IMR-90 (cell line): ENCODE measurements at places on chromosomes 2 and 18.
A peak's percentile ranks its signal among the peaks of the same experiment; 100 is the strongest.

DNA sequence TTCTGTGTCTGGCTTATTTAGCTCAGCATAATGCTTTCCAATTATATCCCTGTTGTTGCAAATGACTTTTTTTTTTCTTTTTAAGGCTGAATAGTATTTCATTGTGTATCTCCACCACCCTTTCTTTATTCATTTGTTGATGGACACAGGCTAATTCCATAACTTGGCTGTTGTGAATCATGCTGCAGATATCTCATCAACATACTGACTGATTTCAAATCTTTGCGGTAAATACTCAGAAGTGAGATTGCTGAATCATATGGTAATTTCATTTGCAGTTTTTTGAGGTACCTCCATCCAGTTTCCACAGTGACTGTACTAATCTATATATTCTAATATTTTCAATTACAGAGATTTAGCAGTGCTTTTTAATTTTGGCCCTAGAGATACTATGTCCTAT lies 266.2 kb downstream of the TMX3 start:
- peak; percentile 86 for DNase-seq

DNA sequence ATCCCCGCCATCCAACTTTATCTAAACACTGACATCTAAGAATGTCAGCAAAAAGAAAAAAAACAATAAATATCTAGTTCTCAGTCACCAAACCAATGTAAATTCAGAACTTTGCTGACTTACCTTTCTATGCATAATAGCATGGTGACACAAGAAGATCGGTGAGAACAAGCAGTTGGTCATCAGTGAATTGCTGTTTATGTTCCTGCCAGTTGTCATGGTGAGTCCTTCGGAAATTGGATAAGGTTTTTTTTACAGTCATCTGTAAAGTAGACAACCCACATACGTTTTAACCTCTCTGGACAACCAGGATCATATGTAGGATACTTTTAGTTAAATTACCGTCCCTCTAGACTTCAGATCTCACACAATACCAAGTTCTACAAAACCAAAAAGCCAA lies 6.2 kb upstream of the GPR75 start:
- peak; percentile 41 for DNase-seq

DNA sequence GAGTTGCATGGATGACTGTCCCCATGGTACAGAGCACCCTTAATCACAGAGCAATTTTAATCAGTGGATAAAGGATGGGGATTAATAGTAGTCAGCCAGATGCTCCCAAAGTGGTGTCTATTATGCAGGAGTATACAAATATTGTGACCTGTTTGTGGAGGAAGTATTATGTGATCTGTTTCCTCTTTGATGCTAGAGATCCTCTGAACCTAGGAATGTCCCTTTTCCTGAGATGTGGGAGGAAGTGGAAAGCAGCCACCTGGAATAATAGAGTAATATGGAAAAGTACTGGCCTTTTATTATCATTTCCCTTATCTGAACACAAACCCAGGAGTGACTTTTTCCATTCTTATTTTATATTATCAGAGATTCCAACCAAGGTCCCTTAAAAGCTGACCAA lies 94.2 kb upstream of the EFEMP1 start:
- DNase-seq = no peak

DNA sequence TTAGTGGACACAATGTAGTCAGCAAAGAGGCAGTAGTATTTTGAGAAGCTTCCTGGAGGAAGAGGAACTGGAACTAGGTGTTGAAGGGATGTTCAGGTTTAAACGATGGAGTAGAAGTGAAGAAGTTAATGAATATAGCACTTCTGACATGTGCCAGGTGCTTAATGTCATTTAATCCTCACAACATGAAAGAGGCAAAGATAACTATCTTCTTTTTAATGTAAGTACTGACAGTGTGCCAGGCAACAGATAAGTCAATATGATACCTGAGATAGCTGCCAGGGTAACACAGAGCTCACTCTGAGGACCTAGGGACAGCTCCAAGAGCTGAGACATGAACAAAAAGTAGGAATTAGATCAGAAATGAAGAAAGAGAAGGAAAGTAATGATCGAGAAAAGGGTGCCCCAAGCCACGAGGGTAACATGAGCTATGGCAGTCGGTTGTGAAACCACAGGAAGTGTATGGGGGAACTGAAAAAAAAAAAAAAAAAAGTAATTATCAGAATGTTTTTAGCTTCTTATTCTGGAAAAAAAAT lies 140.7 kb downstream of the RNF144A start:
- DNase-seq = no peak

GRCh38 chr18:23968638-23969604 lies 45.6 kb upstream of the TTC39C start:
- DNase-seq = no peak

- DNase-seq = no peak
These were observed 246.4 kb downstream of the KLHL29 start for GRCh38 chr2:23631389-23631788.

GRCh38 chr18:49878567-49879270 lies 65.4 kb upstream of the ACAA2 start:
- DNase-seq = peak; percentile 3

DNA sequence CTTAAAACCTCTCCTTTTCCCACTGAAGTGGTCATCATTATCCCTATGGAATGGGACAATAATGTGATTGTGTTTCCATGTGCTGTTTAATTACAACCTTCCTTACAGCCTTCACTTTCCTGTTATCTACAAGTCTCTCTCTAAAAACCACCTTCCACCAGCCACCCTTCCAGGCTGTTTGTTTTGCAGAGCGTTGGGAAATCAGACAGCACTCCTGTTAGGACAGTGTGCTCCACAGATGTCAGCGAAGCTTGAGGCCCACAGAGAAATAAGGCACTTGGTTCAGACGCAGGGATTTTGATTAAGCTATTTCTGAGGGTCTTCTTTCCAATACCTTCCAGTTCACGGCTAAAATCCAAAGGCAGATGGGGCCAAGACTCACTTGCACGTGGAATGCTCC lies 32.3 kb upstream of the ASPRV1 start:
- no peak for DNase-seq

DNA sequence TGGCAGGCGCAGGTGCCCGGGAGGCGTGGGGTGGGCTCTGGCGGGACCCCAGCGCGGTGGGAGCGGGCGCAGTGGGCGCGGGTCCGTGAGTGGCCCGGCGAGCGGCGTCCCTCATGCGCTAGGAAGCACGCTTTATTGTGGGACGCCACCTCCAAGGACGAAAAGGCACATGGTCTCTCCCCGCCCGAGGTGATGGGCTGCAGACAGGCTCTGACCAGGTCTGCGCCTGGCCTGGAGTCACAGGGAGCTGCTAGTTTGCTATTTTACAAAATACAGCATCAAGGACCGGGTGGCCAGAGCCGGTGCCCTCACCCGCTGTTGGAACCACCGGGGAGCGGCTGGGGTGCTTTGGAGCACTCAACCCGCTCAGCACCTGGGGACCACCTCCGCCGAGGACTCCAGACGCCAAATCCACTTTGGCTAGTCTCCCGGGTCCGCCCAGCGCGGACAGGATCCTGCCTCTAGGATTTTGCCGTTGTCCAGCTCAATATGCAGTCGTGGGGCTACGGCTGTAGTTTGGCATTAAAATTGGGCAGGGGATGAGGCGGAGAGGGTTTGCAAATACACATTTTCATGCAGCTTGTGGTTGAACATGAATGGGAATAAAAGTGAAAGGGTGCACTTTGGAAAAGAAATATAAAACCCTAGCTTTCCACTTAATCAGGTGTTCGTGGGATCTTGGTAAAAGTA lies 65.4 kb downstream of the LRRFIP1 start:
- DNase-seq = no peak

DNA sequence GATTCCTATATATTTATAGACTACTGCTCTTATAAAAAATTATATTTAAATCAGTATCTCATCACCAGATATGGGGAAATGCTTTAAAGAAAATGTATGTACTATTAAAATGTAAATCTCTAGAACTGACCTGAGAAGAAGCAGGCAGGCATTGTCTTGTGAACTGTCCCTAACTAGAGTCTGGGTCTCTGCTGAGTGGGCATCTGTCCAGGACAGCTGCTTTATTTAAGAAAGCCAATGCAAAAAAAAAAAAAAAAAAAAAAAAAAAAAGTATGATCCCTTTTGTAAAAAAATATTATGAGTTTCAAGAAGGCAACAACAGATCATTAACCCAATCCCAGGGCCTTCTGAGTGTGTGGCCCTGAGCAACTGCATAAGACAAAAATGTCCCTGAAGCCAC lies 66.0 kb downstream of the PAX3 start:
- no peak for DNase-seq

DNA sequence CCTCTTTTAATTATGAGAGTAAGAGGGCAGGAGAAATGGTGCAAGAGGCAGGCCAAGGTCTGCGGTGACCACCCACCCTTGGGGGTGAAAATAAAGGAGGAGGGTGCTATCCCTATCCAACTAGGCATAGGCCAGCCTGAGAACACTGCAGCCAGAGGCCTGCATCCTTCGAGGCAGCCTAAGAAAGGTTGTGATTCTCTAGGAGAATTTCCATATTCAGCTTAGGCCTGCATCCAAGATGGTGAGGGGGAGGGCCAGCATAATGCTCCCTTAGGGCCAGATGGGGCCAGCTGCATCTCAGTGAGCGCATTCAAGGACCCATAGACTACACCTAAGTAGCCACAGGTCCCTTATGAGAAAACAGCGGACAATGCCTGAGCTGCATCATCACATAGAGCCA lies 3.5 kb upstream of the UPP2 start:
- no peak for DNase-seq

- DNase-seq = no peak
These were observed 63.5 kb upstream of the TAF1B start for GRCh38 chr2:9779596-9780264.

DNA sequence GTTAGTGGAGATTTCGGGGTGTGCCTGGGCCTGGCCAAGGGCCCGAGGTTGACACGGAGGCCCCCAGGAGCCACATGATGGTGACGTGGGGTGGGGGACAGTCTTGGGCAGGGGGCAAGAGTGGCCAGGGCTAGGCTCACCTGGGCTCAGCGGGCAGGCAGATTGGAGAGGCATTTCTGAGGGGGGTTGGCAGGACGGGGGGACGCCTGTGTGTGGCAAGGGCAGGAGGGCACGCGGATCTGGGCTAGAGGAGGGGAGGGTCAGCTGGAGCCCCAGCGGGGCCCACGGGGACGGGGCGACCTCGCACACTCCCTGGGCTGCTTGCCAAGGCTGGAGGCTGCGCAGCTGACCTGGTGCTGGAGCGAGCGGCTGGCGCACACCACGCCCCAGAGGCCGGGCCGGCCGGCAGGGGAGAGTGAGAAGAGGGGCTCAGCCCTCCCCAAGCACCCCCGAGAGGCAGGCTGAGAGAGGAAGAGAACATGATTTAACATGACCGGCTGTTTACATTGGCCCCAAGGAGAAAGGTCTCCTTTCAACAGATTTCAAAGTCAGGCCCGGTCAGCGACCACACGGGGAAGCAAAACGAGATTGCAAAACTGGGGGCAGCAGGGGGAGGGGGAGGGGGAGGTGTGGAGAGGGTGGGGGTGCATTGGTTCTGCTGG lies 38.0 kb upstream of the SNED1 start:
- peak; percentile 6 for DNase-seq

DNA sequence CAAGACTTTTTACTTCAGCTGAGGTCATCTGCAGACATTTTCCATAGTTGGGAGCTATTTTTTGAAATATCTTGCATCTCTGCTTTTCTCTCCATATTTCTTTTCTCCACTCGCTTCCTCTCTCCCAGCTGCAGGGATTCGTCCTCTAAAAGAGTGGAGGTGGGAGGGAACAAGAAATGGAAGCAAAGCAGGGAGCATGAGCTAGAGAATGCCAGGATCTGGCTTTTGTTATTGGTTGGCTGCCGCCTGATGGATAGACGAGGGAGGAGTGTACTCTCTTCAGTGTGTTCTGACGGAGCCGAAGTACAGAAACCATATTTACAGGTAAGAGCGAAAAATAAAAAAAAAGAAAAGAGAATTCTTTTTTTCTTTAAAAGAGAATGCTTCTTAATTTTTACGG lies at the start of gene CSRNP3:
TSS of gene CSRNP3 (plus strand) at position 282 of the 400 bp plus-strand sequence. CDS start 125,368 bp downstream, outside the sequence.
- peak; percentile 70 for DNase-seq

- no peak for DNase-seq
These were observed 33.9 kb upstream of the SIX2 start for GRCh38 chr2:45043174-45043573.

DNA sequence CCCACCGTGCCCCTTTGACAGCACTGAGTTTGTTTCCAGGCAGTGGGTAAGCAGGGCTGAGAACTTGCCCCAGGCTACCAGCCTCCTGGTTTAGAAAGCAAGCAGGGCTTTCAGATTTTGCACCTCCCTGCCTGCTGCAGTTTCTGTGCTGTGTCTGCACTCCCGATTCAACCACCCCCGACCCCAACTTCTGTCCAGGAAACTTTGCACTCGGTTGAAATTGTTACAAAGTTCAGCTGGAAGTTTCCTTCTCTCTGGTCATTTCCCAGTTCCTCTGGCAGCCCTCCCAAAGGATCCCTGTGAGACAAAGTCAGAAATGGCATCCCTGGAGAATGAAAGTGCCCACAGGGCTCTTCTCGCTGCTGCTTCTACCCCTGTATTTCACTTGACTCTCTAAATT lies 12.4 kb upstream of the UPP2 start:
- DNase-seq = no peak

DNA sequence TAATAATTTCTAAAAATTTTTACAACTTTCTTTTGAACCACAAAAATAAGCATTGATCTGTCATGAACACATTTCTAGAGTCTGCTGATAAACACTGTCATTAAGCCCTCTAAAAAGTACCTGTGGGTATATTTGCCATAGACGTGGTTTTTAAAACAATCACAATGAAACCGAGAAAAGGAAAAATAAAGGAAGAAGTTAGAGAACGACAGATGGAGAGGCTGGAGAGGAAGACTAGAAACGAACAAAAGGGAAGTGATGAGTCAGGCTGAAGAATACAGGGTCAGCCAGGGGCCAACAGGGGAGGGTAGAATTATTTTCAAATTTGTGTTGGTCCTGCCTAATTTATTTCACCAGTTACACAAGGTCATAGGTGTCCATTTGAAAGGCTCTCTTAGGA lies 62.0 kb downstream of the MYL12B start:
- DNase-seq = no peak

DNA sequence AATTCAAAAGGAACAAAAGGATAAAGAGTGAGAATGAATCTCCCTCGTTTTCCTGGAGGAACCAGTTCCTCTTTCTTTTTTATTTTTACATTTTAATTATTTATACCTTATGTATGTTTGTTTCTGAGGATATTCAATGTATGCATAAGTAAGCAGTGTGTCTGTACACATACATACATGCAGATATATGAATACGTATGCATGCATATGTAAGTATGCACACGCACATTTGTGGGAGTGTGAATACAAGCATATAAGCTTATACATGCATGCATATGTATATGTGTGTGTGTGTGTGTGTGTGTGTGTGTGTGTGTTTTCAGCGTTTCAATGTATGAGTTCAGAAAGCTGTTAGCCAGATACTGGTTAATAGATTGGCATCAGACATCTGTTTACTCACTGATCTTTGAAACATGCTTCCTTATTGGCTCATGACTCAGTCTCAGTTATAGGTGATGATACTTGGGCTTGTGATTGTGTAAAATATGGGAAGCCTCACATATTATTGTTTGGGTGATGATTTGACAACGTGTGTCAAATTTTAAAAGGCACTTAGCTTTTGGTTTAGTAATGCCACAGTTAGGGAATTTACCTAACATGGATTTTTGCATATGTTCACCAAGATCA lies 279.7 kb upstream of the TRIB2 start:
- DNase-seq = no peak

GRCh38 chr18:68714366-68714711 lies 569 bp downstream of the TMX3 start:
- no peak for DNase-seq
